ENCODE measurements at places on chromosomes 16 and 17.

DNA sequence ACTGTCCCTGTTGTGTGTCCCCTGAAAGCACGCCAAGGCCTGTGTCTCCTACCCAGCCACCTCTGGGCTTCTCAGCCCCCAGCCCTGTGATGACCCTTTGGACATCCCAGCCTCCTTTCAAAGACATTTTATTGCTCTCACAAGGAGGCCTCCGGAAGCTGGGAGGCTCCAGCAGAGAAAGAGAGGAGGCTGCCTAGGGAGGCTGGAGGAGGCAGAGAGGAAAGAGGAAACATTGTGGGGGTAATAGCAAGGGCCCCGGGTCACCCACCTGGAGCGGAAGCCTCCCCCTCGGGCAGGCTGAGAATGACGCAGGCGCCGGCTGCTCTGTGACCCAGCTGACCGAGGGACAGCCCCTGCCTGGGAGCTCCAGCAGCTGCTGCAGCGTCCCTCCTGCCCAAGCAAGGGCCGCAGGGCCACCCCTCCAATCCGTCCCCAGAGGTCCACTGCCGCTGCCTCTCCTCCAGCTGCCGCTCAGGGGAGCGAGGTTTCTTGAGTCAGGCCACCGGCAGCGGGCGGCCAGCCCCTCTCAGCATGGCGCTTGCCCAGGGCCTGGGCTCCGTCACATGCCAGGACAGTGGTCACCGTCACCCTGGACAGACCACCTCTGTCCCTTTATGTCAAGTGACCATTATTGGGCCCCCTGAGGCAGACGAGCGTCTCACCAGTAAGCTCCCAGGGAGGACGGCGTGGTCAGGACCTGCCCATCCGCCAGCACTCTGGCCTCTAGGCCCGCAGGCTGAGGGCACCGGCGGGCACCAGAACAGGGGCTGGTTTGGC is 29.3 kb downstream of the ACTG1 start:
- no peak for DNase-seq

- no peak for DNase-seq
These were observed 140.4 kb downstream of the ENGASE start for GRCh38 chr17:79214940-79215604.

- DNase-seq = peak; percentile 75
These were observed 19.1 kb downstream of the GSPT1 start for GRCh38 chr16:11896486-11897176.

DNA sequence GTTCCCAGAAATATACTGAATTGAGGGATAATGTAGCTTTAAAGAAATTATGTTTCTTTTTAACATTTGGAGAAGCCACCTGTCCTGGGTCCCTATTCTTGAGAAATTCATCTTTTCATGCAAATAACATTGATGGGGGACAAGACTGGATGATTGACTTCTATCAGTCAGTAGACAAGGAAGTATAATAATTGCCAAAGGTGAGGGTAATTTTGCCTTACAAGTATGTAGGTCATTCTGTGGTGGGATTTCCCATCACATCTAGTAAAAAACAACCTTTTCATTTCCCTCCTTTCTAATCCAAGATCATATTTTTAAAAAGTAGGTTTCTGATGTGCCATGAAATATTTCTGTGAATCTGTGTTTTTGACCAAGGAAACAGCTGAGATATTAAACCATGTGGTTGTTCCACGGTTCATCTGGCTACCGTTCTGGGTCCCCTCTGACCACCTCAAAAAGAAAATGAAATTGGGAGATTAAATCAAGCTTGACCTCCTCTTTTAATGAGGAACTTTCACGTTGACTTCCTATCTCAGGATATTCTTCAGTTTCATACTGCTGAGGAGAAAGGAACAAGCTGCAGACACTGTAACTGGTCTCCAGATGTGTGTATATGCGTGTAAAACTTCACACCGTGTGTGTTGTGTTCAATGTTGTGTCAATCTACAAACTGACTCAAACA is 138.6 kb downstream of the MAP2K6 start:
- DNase-seq = no peak

DNA sequence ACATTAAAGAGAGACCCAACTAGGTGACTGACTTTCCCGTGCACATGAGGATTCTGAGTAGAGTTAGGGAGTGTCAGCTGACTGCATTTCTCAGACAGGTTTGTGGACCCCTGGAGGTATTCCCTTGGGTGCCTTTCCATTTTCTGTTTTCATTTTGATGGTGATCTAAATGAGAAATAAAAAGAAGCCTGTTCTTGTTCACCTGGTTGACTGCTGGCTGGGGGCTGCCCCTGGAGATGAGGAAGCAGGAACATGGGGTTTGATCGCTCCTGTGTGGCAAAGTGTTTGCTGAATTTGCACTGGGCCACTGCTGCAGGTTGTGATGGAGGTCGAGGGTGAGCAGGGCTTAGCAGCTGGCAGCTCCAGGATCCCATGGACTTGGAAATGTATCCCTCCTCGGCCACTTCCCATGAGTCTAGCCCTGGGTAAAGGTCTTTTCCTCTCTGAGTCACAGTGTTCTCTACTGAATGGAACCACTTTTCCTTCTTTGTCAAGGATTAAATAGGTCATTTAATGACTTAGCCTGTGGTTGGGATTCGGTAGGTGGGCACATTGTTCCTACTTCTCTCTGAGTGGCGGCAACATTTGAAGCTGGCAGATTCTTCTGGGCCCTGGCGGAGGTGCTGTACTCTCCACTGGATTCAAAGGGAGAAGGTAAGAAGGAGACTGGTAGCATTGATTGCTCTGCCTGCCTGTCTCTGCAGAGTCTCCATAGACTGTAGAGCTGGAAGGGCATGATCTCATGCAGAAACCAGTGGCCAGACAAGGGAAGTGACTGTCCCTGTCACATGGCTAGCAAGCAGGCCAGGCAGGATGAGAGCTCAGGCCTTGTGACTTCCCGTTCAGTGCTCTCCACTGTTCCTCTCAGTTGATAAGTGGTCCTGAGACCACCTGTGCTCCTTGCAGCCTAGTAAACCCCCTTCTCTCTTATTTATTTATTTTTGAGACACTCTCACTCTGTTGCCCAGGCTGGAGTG is 17.9 kb downstream of the SNX29 start:
- DNase-seq = no peak

DNA sequence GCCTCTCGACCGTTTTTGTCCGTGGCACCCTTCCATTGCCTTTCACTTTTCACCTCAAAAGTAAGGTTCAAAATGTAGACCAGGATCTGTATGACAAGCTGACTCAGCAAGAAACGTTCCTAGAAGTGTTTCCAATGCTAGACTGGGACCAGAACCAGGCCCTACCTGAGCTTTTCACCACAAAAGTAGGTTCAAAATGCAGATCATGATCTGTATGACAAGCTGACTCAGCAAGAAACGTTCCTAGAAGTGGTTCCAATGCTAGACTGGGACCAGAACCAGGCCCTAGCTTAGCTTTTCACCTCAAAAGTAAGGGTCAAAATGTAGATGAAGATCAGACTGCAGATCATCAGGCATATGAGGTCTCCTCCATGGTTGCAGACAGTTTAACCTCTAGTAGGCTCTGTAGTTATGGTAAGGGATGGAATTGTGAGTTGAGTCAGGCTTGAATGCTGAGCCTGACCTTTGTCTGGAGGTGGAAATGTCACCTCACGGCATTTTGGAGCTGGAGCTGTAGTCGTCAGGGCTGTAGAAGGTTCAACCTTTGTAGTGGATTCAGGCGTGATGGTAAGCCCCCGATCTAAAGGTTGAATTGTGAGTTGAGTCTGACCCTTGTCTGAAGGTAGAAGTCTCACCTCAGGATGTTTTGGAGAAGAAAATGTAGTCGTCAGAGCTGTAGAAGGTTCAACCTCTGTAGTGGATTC is 50.2 kb upstream of the TMEM97 start:
- no peak for DNase-seq

DNA sequence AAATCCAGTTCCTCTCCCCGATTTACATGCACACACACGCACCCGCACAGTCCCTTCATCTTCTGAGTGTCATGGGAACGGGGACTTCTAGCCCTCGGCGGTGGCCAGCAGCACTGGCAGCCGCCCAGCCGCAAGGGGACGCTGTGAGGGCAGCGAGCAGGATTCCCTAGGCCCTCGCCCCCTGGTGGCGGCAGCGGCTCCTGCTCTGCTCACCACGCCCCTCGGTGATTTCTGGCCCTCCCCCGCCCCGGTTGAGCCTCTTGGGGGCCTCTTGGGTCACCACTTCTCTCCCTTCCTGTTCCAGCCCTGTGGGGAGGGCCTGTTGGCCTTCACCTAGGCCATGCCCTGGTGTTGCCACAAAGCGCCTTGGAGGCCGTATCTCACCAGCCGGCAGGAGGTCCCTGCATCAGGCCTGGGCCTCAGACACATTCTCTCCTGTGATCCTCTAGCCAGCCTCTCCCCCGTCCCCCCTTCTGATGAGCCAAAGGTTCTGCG is 75.2 kb upstream of the KSR1 start:
- peak; percentile 32 for DNase-seq

All from AG10803 (cell line).